ENCODE measurements at places on chromosomes 6 and 20.

DNA sequence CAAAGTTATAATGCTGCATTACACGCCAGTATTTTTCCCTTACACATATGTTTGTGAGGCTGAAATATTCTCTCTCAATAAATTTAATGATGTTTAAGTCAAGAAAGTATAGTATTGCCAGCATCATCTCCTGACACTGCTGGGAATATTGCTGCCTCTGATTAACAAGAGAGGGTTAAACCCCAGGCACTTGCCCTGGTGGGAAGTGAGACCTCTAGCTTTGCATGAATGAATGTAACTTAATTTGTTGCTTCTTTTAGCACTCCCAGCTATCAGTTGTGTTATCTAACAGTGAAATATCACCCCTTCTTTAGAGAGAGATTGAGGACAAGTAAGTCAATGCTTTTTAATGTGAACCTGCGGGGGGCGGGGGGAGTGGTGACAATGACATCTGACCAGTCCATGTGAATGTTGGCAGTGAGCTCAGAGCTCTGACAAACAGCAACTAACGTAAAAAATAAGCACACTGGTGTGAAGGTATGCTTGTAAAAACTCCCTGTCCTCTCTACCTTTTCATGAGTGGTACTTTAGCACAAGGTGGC is 9.8 kb downstream of the FOXA2 start:
- H3K27me3 ChIP-seq, result no peaks in the 10 kb centered on the region
- DNase-seq, result no peak
- no peaks in the 10 kb centered on the region for H3K36me3 ChIP-seq
- no peak overlapping the region for H3K27ac ChIP-seq
- no peak overlapping the region for H3K4me3 ChIP-seq
- H3K4me1 ChIP-seq, result peaks cover 27% of the 10 kb centered on the region

DNA sequence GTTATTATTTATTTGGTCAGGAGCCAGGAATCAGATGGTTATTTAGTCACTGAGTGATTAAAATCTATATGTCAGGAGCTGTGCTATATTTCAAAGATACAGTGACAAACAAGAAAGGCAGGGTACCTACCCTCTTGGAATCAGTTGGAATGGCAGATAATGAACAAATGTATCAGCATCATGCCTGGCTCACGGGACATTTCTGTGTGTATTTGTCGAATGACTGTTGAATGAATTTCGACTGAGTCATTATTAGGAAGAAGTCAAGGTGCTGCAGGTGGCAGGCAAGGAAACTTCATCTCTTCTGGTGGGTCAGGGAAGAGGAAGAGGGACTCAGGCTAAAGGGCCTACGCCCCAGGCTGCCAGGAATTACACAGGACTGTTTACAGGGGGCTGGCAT is 13.6 kb downstream of the PKIG start:
- peak; percentile 3 for DNase-seq
- H3K4me3 ChIP-seq, result no peak overlapping the region
- H3K36me3 ChIP-seq, result peaks cover 16% of the 10 kb centered on the region
- peak overlapping the region; percentile 81 for H3K27ac ChIP-seq
- H3K27me3 ChIP-seq, result no peaks in the 10 kb centered on the region

DNA sequence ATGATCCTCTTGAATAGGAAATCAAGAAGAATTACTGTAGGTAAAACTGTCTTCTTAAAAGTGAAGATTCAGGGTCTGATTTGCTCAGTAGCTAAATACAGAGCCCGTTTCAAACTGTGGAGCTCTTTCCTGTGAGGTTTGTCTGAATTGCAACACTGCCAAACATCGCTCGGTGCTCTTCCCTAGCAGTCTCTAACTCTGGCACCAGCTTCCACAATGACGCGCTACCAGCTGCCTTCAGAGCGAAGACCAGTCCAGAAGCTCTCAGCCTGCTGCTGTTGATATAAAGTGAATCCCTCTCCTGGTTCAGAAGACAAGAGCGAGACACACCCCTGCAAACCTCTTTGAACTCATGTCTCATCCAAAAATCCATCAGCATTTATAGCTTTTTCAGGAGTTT is 447.0 kb downstream of the LMBRD1 start:
- H3K27me3 ChIP-seq, result no peaks in the 10 kb centered on the region
- no peaks in the 10 kb centered on the region for H3K36me3 ChIP-seq
- H3K4me1 ChIP-seq, result no peaks in the 10 kb centered on the region
- no peak for DNase-seq

GRCh38 chr6:13517116-13517515 is 29.7 kb upstream of the GFOD1 start:
- H3K4me3 ChIP-seq, result no peak overlapping the region
- no peak overlapping the region for H3K27ac ChIP-seq
- no peaks in the 10 kb centered on the region for H3K36me3 ChIP-seq
- H3K4me1 ChIP-seq, result peaks cover 4% of the 10 kb centered on the region
- no peaks in the 10 kb centered on the region for H3K27me3 ChIP-seq

DNA sequence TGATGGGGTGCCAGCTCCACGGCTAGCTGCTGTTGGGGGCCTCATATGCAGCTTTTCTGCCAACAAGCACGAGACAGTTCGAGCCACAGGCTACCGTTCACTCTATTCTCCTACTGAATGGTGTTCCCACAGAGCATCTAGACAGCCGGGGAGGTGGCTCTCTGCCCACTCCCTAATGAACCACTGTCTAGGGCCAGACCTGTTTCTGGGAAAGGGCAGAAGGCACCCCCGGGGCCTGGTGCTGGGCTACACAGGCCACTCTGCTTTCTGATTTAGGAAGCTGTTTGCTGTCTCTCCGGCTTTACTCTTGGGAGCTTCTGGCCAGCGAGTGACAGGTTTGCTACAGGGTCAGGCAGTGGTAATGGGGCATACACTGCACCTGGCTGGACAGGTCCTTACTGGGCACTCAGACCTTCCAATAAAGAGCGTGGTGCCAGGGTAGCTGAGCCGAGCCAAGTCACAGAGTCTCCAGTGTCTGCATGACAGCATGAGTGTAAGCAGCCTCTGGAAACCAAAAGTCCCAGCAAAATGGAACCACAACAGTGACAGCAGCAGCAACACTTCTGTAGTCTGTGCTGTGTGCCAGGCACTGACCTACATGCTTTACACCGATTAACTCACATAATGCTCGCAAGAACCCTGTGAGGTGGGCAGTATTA is 8.4 kb downstream of the CCDC167 start:
- DNase-seq, result no peak
- H3K4me3 ChIP-seq, result no peak overlapping the region
- no peaks in the 10 kb centered on the region for H3K36me3 ChIP-seq

DNA sequence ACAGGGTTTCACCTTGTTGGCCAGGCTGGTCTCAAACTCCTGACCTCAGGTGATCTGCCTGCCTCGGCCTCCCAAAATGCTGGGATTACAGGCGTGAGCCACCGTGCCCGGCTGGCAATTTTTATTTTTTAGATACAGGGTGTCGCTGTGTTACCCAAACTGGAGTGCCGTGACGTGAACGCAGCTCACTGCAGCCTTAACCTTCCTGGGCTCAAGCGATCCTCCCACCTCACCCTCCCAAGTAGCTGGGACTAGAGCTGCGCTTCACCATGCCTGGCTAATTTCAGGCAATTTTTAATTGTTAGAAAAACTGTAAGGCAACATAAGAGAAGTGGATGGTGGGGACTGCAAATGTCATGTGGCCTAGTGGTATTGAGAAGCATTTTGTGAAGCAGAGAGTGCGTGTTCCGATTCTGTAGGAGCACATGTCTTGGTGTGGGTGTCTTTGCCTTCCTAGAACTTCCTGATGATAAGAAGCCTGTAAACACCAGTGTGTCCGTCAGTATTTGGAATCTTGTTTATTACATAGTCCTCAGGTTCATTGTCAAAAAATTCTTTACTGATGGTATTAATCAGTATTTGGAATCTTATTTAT is 18.0 kb downstream of the JARID2 start:
- no peak for DNase-seq
- H3K27ac ChIP-seq, result no peak overlapping the region
- H3K27me3 ChIP-seq, result no peaks in the 10 kb centered on the region
- no peaks in the 10 kb centered on the region for H3K36me3 ChIP-seq

- peaks cover 14% of the 10 kb centered on the region for H3K4me1 ChIP-seq
- H3K36me3 ChIP-seq, result no peaks in the 10 kb centered on the region
- H3K27me3 ChIP-seq, result peaks cover 2% of the 10 kb centered on the region
- H3K27ac ChIP-seq, result no peak overlapping the region
Observed at GRCh38 chr20:58028123-58028522, 200.3 kb downstream of the ANKRD60 start.

GRCh38 chr6:20441921-20442320 is 40.2 kb downstream of the E2F3 start:
- no peaks in the 10 kb centered on the region for H3K4me1 ChIP-seq
- no peak overlapping the region for H3K4me3 ChIP-seq
- no peaks in the 10 kb centered on the region for H3K36me3 ChIP-seq
- H3K27me3 ChIP-seq, result no peaks in the 10 kb centered on the region

DNA sequence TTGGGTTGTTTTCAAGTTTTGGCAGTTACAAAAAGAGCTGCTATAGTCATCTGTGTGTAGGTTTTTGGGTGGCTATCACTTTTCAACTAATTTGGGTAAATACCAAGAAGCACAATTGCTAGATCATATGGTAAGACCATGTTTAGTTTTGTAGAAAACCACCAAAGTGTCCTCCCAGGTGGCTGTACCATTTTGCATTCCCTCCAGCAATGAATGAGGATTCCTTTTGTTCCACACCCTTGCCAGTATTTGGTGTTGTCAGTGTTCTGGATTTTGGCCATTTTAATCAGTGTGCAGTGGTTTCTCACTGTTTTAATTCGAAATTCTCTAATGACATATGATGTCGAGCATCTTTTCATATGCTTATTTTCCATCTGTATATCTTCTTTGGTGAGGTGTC is 457.5 kb upstream of the ARID1B start:
- H3K27me3 ChIP-seq, result peaks cover 3% of the 10 kb centered on the region
- H3K36me3 ChIP-seq, result no peaks in the 10 kb centered on the region

DNA sequence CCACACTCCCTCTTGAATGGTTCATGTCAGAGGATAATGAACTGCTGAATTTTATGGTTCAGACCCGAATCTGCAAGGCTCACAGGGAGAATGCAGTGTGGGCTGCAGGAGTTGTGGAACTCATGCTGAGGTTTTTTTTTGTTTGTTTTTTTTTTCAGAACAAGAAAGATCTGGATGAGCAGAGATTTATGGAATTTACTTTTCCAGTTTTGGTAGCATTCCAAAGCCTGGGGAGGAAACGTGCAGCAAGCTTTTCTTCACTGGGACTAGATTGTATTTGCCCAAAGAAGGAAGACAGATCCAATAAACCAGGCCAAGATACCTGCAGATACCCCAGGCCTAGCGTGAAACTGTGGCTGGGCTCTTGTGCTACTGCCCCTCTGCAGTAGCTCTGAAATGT is 223.9 kb upstream of the TAB2 start:
- no peaks in the 10 kb centered on the region for H3K36me3 ChIP-seq
- H3K4me1 ChIP-seq, result no peaks in the 10 kb centered on the region
- no peak for DNase-seq
- no peak overlapping the region for H3K4me3 ChIP-seq
- no peak overlapping the region for H3K27ac ChIP-seq

DNA sequence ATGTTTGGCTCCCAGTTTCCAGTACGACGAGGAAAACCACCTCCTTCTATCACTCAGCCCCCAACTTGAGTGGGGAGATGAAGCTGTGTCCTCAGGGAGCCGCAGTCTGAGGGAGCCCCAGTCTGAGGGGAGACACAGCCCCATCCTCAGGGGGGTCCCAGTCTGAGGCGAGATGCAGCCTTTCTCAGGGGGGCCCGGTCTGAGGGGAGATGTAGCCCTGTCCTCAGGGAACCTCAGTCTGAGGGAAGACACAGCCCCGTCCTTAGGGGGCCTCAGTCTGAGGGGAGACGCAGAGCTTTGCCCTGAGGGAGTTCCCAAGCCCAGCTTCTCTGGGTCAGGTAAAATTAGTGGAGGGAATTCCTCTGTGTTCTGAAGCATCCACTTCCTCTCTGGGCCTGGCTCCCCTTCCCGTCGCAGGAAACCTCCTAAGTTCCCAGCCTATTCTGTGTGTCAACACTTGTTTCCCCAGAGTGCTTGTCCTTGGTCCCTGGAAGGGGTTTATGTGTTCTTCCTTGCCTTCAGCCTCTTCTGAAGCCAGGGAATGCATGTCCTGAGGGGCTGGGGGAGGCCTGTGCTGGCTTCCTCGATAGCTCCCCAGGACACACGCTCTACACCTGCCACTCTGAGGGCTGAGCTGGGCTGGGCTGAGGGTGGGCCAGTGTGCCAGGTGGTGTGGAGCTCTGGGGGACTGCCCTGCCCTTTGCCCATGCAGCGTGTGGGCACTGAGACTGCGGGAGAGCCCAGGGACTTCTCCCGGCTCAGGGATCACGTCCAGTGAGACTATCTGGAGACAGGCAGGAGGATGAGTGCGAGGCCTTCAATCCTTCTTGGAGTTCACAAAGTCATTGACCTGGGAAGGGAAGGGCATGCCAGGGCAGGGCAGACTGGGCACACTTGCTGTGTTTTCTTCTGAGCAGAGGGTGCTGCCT is 55.4 kb downstream of the VEGFA start:
- H3K4me3 ChIP-seq, result no peak overlapping the region
- H3K27ac ChIP-seq, result no peak overlapping the region
- no peaks in the 10 kb centered on the region for H3K27me3 ChIP-seq
- no peaks in the 10 kb centered on the region for H3K36me3 ChIP-seq
- no peaks in the 10 kb centered on the region for H3K4me1 ChIP-seq
- DNase-seq, result no peak

Data from tibial artery (tissue), 4 donors.